ENCODE measurements at places on chromosomes 5 and 9.

DNA sequence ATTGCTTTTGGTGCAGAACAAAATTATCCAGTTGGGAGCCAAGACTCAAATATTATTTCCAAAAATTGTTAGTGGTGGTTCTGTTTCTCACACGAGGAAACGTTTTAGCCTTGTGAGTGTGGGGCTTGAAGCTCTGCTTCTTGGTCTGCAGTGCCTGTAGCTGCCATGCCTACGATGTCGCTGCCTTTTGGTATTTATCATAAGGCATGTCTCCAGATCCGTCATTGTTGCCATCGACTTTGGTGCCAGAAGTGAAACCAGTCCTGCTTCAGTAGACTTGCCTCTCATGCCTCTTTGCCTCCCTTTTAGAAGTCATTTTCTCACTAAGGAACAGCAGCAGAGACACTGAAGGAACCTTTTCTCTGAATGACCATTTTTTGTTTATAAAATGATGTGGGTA is 29.7 kb upstream of the CATSPER3 start:
- no peak for DNase-seq

DNA sequence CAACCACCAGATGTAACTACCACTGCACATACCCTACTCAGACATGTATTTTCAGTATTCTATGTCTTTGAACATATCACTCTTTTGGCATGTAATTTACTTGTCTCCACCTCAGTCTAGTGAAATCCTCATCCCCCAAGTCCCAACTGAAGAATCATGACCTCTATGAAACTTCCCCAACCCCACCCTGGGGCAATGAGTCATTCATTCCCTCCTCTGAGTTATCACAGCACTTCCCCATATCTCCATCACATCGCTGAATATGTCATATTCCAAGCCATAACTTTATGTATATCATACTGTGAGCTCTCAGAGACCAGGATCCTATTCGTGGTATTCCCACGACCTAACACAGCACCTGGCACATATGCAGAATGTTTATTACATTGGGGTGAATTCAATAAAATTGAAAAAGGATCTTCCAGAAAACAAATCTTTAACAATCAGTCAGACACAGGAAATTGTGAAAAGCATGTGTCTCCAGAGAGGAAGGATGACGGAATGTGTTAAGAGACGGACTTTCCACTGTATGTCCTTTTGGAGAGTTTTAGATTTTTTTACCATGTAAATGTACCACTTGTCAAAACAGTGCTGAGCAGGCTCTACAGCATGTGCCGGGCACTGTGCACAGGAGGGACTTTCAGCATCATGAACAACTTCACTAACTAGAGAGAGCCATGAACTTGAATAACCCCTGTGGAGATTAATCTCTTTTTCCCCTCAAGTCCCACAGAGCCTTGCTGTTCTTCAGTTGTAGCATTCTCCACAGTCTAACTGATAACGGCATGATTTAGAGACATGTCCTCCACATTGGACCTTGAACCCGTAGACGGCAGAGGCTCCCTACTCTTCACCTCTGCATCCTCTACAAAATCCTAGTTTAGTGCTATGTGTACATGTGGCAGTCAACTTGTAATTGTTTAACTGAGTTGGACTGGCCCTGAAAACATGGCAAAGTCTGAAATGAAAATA is 213.5 kb downstream of the GLIS3 start:
- DNase-seq = no peak

DNA sequence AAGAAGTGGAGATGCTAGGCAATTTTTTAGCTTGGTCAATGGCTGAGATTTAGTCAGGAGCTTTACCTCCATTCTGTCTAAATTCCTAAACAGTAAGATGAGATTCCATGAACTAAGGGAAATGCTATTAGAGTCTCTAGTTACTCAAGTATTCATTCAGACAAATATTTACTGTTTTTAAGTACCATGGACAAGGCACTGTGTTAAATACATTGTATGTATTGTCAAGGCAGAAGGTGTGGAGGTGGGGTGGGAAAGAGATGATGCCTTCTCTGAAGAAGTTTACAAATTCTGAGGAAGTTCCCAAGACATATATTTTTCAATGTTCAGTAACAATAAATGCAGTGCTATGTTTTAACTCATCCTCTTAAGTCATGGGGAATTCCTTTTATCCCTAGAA is 459.9 kb upstream of the NMUR2 start:
- DNase-seq = no peak

DNA sequence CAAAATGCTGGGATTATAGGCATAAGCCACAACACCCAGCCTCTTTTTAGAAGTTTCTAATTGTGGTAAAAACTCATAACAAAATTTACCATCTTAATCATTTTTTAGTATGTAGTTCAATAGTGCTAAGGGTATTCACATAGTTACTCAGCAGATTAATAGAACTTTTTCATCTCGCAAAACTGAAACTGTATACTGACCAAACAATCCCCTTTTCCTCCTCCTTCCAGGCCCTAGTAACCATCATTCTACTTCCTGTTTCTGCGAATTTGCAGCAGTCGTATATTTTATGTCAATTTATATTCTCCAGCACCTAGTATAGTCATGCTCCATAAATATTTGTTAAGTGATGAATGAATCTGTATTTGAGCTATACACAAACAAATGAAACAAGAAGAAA is 86.3 kb upstream of the ERBIN start:
- no peak for DNase-seq

GRCh38 chr5:96851312-96852062 is 24.8 kb upstream of the ERAP2 start:
- DNase-seq = no peak

GRCh38 chr5:103525361-103525760 is 37.2 kb downstream of the NUDT12 start:
- DNase-seq = no peak

Data from stimulated activated CD8-positive, alpha-beta memory T cell treated with anti-CD3 and anti-CD28 coated beads, Interleukin-2, amount 100 ng/mL, for 1 hour (primary cell).